ENCODE measurements at places on chromosomes 6 and 20.

GRCh38 chr6:1995636-1996035 is 249.8 kb downstream of the GMDS start:
- no peak for DNase-seq

- DNase-seq: no peak
Measured at GRCh38 chr20:19937651-19938420, 79.3 kb upstream of the NAA20 start.

DNA sequence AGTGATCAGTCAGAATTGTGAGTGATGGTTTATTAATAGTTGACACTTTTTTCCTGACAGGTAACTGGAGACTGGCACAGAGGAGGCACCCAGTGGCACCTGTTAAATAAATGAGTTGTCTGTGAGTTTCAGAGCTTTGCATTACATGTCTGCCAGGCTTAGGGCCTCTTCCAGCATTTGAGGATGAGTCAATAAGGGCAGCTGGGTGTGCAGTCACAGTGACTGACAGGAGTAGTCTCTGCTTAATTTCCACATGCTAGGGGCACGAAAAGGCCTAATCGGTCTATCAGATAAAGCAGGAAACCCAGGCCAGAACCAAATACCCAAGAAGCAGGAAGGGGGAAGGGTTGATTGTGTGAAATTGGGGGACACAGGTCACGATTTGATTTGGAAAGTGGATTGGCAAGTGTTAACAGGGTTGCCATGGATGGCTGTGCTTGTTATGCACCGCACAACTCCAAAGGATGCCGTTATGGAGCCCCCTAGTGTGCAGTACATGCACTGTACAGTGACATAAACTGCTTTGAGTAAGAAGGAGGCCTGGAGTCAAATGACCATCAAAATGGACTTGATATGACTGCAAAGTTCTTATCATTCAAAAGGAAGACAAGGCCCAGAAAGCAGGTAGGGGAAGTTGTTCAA is 111.9 kb upstream of the GGTLC1 start:
- no peak for DNase-seq

DNA sequence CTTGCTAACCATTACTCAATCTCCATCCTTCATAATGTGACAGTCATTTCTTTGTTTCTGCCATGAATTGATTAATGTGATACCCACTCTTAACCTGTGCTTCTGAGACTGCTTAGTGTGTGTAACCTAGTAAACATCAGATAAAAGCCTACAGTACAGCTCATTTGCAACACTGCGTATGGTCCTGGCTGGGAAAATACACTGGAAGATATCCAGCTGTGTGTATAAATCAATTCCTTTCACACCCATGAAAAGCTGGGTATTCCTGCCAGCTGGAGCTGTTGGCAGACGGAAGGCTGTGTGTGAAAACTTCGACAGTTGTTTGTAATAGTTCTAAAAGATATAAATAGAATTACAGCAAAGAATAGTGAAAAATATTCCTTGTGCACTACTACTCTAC is 509.2 kb downstream of the FRK start:
- DNase-seq: no peak

- no peak for DNase-seq
Measured at GRCh38 chr20:37928996-37929682, 26.2 kb downstream of the VSTM2L start.

- DNase-seq: no peak
Measured at GRCh38 chr6:144756469-144756868, 471.3 kb downstream of the UTRN start.

- DNase-seq: no peak
Measured at GRCh38 chr20:957544-957943, 41.4 kb upstream of the ANGPT4 start.

GRCh38 chr6:86079938-86080337 is 437.3 kb upstream of the SYNCRIP start:
- DNase-seq: no peak

- DNase-seq: no peak
Measured at GRCh38 chr6:132814716-132815570, 574 bp downstream of the RPS12 start.

- no peak for DNase-seq
Measured at GRCh38 chr6:5125152-5126006, 40.2 kb downstream of the PPP1R3G start.

GRCh38 chr20:62244644-62245108 is 6.4 kb downstream of the OSBPL2 start:
- DNase-seq: no peak

GRCh38 chr20:48656661-48657211 is 171.1 kb downstream of the PREX1 start:
- no peak for DNase-seq

DNA sequence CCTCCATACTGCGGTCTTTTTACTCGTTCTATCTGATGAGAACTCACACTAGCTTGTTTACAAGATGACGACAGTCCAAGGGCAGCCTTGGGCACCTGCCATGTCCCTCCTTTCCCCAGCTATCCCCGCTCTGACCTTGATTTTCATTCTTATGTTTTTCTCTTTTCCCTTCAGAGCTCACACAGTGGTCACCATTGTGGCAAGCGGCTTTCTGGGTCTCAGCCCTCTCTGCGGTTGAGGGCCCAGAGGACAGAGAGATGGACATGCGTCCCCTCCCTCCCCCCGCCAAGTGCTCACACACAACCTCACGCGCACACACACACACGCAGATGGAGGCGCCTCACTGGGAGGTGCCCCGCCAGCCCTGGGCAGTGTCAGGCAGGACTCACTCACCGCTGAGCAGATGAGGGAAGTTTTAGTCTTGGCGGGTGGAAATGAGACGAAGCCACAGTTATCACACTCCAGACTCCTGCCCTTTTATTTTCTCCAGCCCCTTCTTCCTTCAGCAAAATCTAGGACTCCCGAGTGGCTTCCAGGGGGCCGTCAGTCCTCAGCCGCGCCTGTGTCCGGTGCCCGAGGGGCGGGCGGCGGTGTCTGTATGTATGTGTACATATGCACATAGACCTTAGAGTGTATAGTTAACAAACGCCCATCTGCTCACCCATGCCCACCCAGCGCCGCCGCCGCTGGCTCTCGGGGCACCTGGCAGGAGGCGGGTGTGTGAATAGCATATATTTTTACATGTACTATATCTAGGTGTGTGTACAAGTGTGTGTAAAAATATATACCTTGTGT is 13.8 kb upstream of the MYL9 start:
- no peak for DNase-seq

GRCh38 chr6:168153553-168153952 is 74.5 kb upstream of the FRMD1 start:
- no peak for DNase-seq

DNA sequence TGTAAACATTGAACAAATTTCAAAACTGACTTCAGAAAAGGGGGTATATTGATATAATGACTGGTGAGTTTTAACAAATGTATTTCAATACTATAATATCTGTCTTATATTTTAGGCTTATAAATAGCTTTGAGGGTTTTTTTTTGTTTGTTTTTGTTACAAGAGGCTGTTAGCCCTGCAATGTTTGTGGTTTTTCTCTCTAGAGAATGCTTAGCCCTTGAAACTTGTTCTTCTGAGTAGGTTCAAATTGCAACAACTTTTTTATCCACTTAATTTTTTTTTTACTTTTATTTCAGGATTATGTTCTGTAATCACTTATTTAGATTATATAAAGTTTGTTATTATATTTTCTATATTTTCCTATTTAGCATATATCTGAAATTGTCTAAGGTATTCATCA is 333.2 kb downstream of the RIMS1 start:
- peak; percentile 12 for DNase-seq

DNA sequence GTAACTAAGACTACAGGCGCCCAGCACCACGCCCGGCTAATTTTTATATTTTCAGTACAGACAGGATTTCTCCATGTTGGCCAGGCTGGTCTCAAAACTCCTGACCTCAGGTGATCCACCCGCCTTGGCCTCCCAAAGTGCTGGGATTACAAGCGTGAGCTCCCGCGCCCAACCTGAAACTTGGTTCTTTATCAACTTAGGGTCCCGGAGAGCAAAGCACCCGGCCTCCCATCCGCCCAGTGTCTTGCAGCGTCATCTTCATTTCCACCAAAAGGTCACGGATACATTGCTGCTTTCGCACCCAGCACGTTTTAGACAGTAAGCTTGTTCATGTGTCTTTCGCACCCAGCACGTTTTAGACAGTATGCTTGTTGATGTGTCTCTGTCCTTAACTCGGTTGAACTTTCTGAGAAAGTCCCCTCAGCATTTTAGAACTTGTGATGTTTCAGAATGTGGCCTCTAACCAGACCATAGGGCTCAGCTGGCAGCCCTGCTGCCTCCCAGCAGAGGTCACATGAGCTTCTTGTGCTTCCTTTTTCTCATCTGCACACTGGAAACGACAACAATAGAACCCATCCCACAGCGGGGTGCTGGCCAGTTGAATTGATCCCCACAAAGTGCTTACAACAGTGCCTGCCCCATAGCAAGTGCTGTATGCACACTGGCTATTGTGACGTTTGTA is 48.8 kb downstream of the PRR18 start:
- no peak for DNase-seq

DNA sequence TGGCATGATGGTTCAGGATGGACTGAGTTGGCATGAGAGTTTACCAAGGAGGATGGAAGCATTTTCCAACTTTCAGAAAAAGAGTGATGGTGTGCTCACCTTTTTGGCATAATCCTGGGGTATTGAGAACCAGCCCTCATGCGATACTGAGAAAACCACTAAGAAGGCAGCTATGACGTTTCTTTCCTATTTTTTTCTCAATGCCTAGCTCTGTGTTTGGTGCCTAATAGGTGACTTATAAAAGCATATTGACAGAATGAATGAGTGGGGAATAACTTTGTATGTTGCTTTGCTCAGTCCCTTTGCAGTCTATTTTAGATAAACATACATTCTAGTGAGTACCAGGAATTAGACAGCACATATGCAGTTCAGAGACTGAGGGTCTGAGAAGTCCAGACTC is 816.3 kb downstream of the DHX35 start:
- DNase-seq: no peak

DNA sequence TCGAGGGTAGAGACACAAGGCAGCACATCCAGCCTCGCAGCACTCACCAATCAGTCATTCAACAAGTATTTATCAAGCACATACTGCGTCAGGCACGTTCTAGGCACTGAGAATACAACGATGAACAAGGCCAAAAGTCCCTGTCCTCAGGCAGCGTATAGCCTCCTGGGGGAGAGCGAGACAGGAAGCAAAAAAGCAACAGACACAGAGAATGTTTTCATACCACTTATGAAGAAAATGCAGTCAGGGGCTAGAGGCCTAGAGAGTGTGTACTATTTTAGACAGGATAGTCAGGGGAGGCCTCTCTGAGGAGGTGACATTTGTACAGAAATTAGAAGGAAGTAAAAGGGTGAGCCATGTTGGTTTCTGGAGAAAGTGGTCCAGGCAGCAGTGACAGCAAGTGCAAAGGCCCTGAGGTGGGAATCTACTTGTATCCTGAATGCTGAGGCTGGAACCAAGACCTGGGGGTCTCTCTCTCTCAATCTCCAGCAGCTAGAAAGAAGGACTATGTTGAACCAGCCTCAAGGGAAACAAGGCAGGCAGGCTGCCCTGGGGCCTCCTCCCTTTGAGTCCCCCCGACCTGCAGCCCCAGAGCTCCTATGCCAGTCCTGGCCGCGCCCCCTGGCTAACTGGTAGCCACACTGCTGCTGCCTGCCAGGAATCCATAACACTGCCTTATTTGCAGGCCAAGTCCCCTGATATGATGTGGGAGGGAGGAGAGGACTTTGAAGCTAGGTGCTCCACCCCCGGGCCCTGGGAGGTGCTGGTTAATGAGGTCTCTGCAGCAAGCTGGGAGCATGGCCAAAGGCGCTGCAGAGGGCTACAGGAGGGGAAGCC is 151.2 kb downstream of the GRM4 start:
- no peak for DNase-seq

GRCh38 chr20:48375804-48376203 is 452.0 kb downstream of the PREX1 start:
- DNase-seq: no peak

- DNase-seq: no peak
Measured at GRCh38 chr6:148616841-148617240, 130.0 kb upstream of the UST start.

DNA sequence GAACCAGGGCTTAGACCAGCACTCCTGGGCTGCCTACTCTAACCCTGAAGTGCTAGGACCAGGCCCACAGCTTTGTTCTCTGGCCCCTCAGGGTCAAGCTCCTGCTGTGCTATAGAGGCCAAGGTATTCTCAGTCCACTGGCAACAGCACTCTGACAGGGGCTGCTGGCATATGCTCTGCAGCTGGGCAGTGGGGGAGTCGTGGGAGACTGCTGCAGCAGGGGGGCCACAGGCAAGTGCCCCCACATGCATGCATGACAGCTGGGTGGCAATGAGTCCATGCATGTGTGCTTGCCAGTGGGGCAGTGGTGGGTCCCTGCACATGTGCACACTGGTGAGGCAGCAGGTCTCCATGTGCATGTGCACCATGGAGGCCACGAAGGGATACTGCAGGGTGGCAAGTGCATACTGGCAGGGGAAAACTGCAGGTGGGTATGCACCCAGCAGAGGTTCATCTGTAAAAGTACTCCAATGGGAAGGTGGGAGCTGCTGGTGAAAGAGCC is 364.9 kb upstream of the IRAK1BP1 start:
- no peak for DNase-seq

DNA sequence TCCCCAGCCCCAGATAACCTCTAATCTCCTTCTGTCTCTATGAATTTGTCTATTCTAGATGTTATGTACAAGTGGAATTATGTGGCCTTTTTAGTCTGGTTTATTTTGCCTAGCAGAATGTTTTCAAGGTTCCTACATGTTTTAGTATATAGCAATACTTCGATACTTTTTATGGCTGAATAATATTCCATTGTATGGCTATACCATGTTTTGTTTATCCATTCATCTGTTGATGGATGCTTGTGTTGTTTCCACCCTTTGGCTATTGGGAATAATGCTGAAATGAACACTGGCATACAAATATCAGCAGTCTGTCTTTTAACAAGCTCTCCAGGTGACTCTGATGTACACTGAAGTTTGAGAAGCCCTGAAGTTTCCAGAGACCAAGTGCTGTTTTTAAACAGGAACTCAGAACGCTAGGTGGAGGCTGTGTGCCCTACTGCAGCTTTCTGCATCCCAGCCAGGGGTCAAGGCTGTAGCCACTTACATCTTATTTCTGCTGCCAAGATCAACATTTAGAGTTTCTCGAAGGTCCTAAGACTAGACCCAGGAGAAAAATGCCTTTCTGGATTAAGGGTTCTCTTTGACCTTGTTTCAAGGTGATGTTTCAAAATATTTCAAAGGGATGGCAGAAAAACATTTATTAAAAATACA is 123.0 kb downstream of the SOBP start:
- DNase-seq: no peak
